CD8-positive, alpha-beta memory T cell (primary cell): ENCODE measurements at places on chromosomes 13 and 19. TPM values are rescaled to one million over a fixed set of nuclear protein-coding genes. Genes with fewer than 3 reads are reported as not detected.
A peak's percentile ranks its signal among the peaks of the same experiment; 100 is the strongest.

POU4F1 gene
- total RNA-seq = 0.07 TPM

DNA sequence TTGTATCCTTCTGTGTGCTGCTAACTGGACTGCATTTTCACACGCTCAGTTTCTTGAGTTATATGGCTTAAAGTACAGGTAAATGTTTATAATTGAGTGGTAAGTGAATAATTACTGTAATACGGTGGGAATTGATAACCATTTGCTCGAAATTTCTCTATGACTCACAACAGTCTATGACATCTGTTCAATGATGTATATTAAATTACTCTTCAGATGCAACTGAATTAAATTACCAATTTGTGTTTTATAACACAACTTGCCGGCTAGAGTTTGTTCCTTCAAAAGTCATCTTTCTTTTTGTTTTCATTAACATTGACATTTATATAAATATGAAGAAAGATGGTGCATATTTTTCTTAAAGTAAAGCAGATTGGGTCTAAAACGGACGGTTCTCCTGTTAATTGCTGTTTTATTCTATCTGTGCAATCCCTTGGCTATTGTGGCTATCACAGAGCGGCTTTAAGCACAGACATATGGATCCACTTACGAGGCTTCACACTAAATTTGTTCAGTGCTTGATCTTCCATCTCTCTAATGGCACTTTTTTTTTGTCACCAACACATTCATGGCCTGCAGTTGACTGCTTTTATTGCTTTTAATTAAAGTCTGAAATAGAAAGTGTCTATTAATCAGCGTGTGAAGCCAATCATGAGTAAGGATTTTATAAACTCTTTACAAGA is 1291.6 kb upstream of the SLC10A2 start:
- H3K27ac ChIP-seq = no peak overlapping the region
- H3K36me3 ChIP-seq = no peaks in the 10 kb centered on the region
- no peaks in the 10 kb centered on the region for H3K4me1 ChIP-seq
- no peaks in the 10 kb centered on the region for H3K27me3 ChIP-seq
- no peak overlapping the region for H3K4me3 ChIP-seq

DNA sequence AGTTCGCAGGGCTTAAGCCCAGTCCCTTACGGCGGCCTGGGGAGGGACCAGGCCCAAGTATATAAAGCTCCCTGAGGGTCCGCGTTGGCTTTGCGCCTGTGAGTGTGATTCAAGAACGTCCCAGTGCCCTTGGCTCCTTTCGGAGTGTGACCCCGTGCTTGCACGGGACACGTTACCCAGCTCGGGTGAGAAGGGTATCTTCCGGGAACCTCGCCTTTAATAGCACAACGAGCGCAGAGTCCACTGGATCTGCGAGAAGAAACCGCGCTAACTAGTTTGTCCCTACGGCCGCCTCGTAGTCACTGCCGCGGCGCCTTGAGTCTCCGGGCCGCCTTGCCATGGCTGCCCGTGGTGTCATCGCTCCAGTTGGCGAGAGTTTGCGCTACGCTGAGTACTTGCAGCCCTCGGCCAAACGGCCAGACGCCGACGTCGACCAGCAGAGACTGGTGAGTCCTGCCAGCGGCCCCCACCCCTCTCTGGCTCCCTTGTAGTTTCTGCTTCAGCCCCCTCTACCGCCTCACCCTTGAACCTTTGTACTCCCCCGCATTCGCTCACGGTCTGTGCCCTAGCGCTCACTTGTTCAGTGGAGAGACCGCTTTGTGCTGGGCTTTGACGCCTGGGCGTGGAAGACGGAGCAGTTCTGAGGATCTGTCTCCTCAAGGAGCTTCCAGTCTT is at the start of gene DNAJC15:
Gene DNAJC15, plus strand, starts transcription at position 298 of the 675 bp plus-strand sequence. Its CDS starts 41 bp downstream, at position 339.
- peak within 1 kb of the TSS; percentile 77 for H3K4me3 ChIP-seq
- H3K36me3 ChIP-seq = no peaks in the 10 kb centered on the region
- peaks cover 18% of the 10 kb centered on the region for H3K4me1 ChIP-seq
- H3K27ac ChIP-seq = peak within 1 kb of the TSS; percentile 53

DNA sequence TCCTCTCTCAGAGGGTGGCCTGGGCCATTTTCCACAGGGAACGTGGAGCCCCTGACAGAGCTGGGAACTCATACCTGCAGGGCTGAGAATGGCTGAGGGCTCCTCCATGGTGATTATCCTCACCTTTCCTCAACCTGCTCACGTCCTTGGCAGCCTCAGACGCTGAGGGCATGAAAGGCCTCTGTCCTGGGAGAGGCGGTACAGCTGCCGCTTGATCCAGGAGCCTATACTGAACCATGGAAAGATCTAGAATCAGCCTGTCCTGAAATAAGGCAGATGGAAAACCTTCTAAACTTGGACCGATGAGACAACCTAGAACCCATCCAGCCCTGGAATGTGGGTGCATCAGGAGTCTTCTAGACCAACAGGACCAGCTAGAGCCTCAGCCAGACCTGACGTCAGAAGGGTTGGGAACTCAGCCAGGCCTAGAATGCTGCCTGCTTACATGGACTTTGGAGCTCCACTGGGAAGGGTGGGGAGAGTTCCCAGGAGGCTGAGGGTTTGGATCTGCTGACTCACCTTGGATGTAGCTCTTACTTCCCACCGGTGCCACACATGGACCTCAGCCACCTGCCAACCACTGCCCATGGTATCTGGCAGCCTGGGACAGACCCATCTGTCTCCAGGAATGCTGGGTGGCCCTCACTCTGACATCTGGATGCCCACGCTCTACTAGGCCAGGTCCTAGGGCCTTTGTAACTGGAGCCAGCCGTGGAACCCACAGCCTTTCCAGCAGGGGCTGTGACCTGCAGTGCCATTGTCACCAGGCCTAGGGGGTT is 7.5 kb downstream of the KCTD15 start:
- H3K36me3 ChIP-seq = no peaks in the 10 kb centered on the region
- no peak overlapping the region for H3K4me3 ChIP-seq
- H3K4me1 ChIP-seq = no peaks in the 10 kb centered on the region
- no peak overlapping the region for H3K27ac ChIP-seq

DNA sequence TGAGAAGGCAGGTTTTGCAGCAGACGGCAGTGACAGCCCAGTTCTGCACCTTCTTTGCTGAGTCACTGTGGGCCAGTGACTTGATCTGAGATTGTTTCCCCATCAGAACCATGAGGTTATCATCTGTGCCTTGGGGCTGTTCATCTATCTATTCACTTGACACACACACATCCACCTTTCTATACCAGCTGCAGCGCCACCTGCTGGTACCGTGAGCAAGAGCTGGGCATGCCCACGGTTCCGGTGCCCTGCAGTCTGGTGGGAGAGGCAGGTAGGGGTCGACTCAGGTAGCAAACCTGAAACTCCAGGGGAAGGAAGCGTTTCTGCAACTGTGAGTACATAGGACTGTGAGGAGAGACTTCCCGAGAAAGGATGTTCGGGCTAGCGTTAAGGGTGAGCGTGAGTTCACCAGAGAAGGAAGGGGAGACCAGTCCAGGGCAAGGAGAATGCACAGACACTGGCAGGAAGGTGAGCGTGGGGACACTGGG is 7.5 kb upstream of the LIN7B start:
- no peaks in the 10 kb centered on the region for H3K4me1 ChIP-seq
- H3K4me3 ChIP-seq = no peak overlapping the region
- H3K27ac ChIP-seq = no peak overlapping the region

GRCh38 chr19:53881482-53882390 is at the start of gene PRKCG:
Gene PRKCG, plus strand, starts transcription at chr19:53882197. Its CDS starts 298 bp downstream, at chr19:53882495.
- no peaks in the 10 kb centered on the region for H3K36me3 ChIP-seq
- H3K4me1 ChIP-seq = peaks cover 49% of the 10 kb centered on the region
- peaks cover 37% of the 10 kb centered on the region for H3K27me3 ChIP-seq
- H3K4me3 ChIP-seq = peak within 1 kb of the TSS; percentile 16
- DNase-seq = peak; percentile 83

DNA sequence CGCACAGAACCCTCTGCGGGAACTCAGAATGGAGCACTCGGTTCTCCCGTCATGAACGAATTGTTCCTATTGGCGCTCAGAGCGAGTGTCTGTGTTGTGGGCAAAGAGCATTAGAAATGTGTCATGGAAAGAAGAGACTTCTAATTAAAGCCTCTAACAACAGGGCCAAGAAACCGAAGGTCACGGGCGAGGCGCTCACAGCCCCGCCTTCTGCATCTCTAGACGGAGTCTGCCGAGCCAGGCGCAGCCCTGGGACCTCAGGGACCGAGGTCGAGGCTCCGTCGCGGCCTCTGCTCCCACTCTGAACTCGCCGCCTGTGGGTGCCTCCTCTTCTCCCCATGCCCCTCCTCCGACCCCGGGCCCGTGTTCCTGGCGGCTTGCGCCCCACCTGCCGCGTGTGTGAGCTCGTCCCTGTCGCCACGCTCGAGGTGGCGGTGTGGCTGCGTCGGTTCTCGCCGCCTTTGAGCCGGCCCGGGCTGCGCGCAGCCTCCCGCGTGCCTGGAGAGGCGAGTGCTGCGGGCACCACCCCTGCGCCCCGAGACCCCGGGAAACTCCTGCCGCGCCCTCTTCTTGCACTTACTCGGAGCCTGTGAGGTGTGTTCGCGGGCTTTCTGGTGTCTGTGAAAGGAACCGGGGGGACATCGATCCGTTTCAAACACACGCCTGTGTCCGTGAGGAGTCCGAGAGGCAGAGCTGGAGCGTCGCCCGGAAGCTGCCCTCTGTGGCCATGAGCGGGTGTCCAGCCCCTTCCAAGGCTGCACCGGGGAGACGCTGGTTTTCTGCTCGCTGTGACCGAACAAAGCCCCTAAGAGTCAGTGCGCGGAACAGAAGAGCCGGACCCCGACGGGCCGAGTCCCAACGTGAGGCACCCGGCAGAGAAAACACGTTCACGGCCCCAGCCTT is 45.4 kb upstream of the SPACA7 start:
- H3K4me1 ChIP-seq = no peaks in the 10 kb centered on the region
- no peak for DNase-seq
- H3K27ac ChIP-seq = no peak overlapping the region
- H3K36me3 ChIP-seq = no peaks in the 10 kb centered on the region
- no peaks in the 10 kb centered on the region for H3K27me3 ChIP-seq
- no peak overlapping the region for H3K4me3 ChIP-seq
